CD4-positive, alpha-beta T cell (primary cell): ENCODE measurements at places on chromosomes 16 and 17. TPM values are rescaled to one million over a fixed set of nuclear protein-coding genes. Genes with fewer than 3 reads are reported as not detected.

DNA sequence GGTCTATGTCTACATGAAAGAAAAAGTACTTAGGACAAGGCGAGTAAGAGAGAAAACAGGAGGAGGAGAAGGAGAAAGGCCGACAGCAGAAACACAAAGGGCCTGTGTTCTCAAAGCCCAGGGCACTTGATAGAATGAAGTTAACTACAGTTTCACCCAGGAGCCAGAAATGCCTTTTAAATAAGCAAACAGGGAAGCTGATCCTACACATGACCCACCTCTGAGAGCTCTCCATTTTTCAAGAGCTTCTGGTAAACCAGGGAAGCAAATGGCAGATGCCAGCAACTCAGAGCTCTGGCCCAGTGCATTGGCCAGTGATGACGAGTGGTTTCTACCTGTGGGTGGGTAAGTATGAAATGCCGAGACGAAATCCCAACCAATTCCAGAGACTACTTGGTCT lies 163.4 kb downstream of the ZFHX3 start:
- no peaks in the 10 kb centered on the region for H3K27me3 ChIP-seq
- H3K36me3 ChIP-seq, result no peaks in the 10 kb centered on the region
- H3K27ac ChIP-seq, result no peak overlapping the region
- H3K4me1 ChIP-seq, result no peaks in the 10 kb centered on the region
- no peak for DNase-seq

Gene HOXB1
- not detected for total RNA-seq

Gene LGALS9B
- not detected for total RNA-seq

Gene NT5C
- 14.1 TPM for total RNA-seq

DNA sequence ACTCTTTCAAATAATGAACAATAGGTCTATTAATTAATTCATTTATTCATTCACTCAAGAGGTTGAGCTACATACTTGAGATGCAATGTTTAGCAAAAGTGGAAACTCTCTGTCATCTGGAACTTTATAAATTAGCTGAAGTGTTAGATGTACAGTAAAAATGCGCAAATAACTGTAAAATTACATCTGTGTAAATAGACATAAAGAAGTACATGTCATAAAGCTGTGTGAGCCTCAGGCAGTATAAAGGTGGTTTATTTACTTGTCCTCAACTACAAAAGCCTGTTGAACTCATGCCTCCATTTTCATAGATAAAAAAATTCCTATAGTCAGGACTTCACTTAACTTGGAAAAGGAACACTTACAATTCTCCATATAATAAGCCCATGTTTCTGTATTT lies 343.1 kb downstream of the CDH11 start:
- DNase-seq, result no peak
- no peak overlapping the region for H3K27ac ChIP-seq
- H3K27me3 ChIP-seq, result no peaks in the 10 kb centered on the region
- no peaks in the 10 kb centered on the region for H3K4me1 ChIP-seq

Gene IQCK
- 1.6 TPM for total RNA-seq

Gene CCL13
- total RNA-seq, result not detected

DNA sequence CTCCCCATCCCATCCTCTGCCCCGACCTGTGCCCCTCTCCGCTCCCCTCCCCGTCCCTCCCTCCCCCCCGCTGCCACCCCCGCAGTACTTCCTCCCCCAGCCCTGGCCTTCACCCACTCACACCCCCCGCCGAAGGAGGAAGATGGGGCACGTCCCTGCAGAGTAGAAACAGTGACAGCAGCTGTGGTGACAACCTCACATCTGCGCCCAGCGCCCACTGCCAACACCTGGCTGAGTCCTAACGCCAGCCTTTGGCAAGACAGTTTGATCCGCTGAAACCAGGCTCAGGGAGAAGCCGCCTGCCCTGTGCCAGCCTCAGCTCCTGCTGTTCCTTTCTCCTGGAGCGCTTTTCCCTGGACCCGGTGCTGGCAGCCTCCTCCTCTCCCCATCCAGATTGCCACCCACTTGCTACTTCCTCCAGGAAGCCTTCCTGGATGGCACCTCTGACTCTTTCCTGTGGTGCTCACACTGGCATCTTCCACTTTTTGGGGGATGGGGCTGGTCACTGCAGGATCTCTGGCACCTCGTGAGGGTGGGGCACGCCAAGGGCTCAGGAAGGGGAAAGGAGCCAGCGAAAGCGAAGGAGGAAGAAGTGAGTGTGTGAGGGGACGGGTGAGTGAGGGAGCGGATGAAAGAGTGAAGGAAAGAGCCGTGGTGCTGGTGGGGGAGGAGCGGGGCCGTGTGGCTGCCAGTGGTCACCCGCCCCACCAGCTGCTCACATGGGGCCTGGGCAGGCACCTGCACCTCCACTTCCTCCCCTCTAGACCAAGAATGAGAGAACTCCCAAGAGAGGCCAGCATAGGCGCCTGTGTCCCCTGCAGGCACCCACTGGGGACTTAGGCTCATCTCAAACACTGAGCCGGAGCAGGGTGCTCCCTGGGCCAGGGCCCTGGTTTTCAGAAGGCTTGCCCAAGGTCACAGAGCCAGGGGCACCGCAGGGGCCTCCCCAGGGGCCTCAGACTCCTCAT lies 27.0 kb downstream of the ZFPM1 start:
- no peak overlapping the region for H3K4me3 ChIP-seq
- peaks cover 56% of the 10 kb centered on the region for H3K4me1 ChIP-seq
- H3K27me3 ChIP-seq, result no peaks in the 10 kb centered on the region
- DNase-seq, result peak; percentile 45
- H3K27ac ChIP-seq, result no peak overlapping the region

- H3K27me3 ChIP-seq, result no peaks in the 10 kb centered on the region
- no peak overlapping the region for H3K4me3 ChIP-seq
- H3K27ac ChIP-seq, result no peak overlapping the region
- H3K4me1 ChIP-seq, result peaks cover 6% of the 10 kb centered on the region
Measured at GRCh38 chr17:37518826-37519225, 29.1 kb downstream of the DUSP14 start.

GRCh38 chr17:17570140-17570797 lies 21.2 kb downstream of the PEMT start:
- peaks cover 2% of the 10 kb centered on the region for H3K36me3 ChIP-seq
- no peak overlapping the region for H3K27ac ChIP-seq
- no peak overlapping the region for H3K4me3 ChIP-seq

DNA sequence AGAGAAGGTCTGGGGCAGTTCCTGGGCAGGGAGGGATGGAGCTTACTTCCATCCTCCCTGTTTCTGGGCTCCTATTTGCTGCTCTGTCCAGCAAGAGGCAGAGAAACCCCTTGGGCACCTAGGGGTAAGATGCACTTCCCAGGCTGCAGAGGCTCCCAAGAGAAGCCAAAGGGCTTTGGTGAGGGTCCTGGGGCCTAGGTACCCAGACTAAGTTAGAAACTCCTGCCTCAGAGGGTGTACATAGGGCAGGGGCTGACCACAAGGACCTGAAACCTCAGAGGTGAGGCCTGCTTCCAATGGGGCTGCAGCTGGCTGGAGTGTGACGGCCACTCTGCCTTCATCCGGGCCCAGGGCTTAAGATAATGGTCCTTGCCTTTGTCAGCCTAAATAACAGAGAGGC lies 1.6 kb upstream of the ARMC7 start:
- H3K4me1 ChIP-seq, result peaks cover 33% of the 10 kb centered on the region
- peaks cover 2% of the 10 kb centered on the region for H3K36me3 ChIP-seq
- H3K27me3 ChIP-seq, result no peaks in the 10 kb centered on the region
- no peak overlapping the region for H3K27ac ChIP-seq

DNA sequence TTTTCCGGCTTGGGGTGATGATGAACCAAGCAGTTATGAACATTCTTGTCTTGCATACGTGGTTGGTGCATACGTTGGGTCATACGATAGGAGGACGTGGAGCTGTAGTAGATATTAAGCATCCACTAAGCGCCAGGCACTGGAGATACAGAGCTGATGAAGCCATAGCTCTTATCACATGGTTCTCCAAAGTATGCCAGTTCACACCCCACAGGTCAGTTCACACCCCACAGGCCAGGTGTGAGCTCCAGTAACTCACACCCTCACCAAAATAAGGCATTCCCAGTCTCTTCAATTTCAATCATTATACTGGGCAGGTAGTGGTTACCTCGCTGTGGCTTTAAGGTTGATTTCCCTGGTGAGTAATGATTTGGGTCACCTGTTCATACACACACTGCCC lies 335.5 kb downstream of the FOXL1 start:
- no peak overlapping the region for H3K4me3 ChIP-seq
- H3K27me3 ChIP-seq, result no peaks in the 10 kb centered on the region
- no peaks in the 10 kb centered on the region for H3K36me3 ChIP-seq
- H3K27ac ChIP-seq, result no peak overlapping the region

Gene CSNK2A2
- total RNA-seq, result 49.0 TPM
